ENCODE measurements at places on chromosomes 2 and 18. TPM values are rescaled to one million over a fixed set of nuclear protein-coding genes. Genes with fewer than 3 reads are reported as not detected.

GRCh38 chr2:150159300-150159699 is 328.2 kb downstream of the RND3 start:
- DNase-seq = no peak

GRCh38 chr2:204790076-204790475 is 244.8 kb downstream of the PARD3B start:
- DNase-seq = no peak

DNA sequence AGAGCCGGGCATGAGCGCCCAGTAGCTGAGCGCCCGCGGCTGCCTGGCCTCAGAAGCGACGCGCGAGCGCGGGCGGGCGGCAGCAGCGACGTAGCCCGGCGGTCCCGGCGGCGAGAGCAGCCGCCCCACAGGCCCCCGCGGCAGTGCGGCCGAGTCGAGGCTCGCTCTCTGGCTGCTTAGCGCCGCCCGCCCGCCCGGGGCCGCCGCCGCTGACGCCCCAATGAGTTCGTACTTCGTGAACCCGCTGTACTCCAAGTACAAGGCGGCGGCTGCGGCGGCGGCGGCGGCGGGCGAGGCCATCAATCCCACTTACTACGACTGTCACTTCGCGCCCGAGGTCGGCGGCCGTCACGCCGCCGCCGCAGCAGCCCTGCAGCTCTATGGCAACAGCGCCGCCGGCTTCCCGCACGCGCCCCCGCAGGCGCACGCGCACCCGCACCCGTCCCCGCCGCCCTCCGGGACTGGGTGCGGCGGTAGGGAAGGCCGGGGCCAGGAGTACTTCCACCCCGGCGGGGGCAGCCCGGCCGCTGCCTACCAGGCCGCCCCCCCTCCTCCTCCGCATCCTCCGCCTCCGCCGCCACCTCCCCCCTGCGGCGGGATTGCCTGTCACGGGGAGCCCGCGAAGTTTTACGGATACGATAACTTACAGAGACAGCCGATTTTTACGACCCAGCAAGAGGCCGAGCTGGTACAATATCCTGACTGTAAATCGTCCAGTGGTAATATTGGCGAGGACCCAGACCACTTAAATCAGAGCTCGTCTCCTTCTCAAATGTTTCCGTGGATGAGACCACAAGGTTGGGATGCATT is 847 bp downstream of the HOXD8 start:
- no peak for DNase-seq

Gene KYNU
- total RNA-seq = not detected

DNA sequence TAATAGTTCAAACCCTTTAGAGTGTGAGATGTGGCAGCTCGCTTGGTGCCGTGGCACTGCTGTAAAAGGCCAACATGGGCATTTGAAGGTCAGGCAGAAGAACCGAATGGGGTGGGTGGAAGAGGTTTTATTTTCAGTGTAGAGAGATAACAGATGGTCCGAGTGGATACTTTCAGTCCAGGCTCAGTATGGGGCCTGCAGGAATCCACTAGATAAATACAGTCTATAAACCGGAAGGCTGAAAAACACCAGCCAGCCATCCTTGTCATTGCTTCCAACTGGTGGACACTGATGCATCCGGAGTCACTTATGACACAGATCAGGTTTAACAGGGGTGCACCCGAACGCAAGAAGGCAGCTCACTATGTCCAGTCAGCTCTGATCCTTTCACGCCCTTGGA is 55.7 kb upstream of the AMMECR1L start:
- DNase-seq = peak; percentile 78

Gene SGPP2
- not detected for total RNA-seq

Gene TGFA
- total RNA-seq = not detected

DNA sequence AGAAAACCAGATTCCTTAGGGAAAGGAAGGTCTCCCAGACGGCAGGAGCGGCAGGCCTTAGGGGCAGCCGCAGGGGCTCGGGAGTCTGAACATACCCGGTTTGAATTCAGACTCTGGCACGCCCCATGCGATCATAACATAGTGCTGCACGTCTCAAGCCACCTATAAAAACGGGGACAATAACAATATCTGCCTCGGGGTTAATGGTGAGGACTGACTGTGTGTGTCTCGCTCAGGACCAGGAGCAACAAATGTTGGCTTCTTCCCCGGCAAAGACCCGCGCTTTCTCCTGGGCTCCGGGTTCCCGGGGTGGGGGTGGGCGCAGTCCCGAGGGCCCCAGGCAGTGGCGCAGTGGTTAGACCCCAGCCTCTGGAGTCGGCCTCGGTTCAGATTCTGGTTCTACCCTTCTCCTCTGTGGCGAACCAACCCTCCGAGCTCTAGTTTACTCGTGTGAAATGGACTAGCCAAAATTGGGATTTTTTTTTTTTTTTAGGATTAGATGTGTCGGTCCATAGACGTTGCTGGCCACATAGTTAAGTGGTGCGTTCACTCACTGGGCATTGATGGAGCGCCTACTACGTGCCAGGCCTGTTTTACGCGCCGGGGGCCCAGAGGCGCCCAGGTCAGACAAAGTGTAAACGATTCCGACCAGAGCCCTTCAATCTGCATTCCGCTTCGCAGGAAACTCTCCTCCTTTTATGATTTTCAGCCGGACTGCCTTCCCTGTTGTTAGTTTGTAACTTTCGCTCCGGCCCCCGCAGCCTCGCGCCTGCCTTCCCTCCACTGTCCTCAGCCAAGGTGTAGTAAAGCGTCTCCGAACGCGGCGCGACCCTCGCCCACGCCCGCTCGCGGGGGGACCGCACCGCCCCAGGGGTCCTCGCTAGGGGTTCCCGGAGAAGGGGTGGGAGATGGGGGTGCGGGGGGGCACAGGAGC is 820 bp upstream of the SH3BP4 start:
- DNase-seq = no peak

DNA sequence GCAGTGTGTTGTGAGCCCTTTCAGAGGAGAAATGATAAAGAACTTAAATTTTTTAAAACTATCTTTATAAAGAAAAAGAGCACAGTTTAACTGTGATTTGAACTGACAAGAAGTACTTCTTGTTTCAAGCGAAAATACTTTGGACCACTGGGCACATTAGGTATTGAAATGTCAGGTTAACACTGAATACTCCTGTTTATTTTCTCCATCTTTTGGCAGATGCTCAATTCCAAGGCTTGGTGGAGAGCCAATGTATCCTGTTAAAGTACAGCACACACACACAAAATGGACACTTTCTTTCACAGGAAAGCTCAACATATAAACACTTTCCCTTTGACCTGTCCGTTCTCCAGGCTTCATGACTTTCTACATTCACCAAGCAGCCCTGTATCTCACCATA is 32.6 kb upstream of the SP3 start:
- peak; percentile 19 for DNase-seq

DNA sequence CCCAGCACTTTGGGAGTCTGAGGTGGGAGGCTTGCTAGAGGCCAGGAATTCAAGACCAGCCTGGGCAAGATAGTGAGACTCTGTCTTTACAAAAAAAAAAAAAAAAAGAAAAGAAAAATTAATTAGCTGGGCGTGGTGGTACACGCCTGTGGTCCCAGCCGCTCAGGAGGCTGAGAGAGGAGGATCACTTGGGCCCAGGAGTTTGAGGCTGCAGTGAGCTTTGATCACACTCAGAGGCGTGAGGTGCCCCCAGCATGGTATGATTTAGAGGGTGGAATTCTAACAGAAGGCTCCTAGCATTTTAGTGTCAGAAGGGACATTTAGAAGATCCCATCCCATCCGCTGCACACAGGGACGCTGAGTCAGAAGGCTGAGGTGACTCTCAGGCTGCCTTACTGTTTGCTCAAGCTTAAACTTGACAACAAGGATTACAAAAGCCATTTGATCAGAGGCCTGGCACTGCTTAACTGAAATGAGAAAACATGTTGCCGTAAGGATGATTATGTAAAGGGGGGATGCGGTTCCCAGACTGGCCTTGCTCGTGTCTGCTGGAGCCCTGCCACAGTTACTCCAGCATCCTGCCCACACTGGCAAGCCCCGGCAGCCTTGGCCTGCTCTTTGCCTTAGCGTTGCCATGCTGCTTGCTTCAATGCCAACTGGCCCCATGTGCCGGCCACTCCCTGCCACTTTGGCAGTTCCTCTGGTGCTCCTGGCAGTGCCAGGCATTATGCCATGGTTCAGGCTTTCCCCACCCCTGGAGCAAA is 45.6 kb upstream of the SLC1A4 start:
- DNase-seq = peak; percentile 98

Gene NGEF
- total RNA-seq = 0.31 TPM

GRCh38 chr18:69365658-69366057 is 35.0 kb upstream of the DOK6 start:
- no peak for DNase-seq

- DNase-seq = no peak
Measured at GRCh38 chr2:163664610-163665009, 71.2 kb downstream of the FIGN start.

Gene SLC9A4
- total RNA-seq = not detected

DNA sequence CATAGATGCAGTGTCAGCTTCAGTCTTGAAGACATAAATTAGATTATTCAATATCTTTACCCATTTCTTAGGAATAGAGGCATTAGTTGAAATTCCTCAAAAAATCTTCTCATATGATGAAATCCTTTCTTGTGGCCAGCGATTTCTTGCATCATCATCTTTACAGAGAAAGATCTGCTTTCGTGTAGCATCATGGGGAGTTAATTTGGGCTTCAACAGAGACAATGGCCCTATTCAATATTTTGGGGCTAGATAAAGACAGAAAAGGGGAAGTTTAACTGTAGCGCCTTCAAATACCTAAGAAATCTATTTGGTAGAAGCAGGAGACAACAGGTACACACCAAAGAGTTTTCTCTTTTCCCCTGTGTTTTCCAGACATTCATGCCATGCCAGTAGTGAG is 73.8 kb downstream of the TGFA start:
- DNase-seq = no peak

GRCh38 chr2:191321861-191322662 is 76.9 kb downstream of the MYO1B start:
- DNase-seq = peak; percentile 2

Data from G401 (cell line).